ENCODE measurements at places on chromosomes 7 and 10. TPM values are rescaled to one million over a fixed set of nuclear protein-coding genes. Genes with fewer than 3 reads are reported as not detected.

TMEM178B gene
- 2.0 TPM for total RNA-seq

MMRN2 gene
- total RNA-seq = 49.0 TPM

ASZ1 gene
- total RNA-seq = not detected

GRCh38 chr7:139776486-139777132, 1.2 kb downstream of the HIPK2 start:
- DNase-seq = peak; percentile 14

GRCh38 chr7:114364151-114364550, 50.5 kb upstream of the FOXP2 start:
- no peak for DNase-seq

GRCh38 chr7:121873289-121874194, 581 bp downstream of the PTPRZ1 start:
- DNase-seq = no peak

GRCh38 chr7:96837593-96837992, 127.9 kb upstream of the SEM1 start:
- no peak for DNase-seq

DNA sequence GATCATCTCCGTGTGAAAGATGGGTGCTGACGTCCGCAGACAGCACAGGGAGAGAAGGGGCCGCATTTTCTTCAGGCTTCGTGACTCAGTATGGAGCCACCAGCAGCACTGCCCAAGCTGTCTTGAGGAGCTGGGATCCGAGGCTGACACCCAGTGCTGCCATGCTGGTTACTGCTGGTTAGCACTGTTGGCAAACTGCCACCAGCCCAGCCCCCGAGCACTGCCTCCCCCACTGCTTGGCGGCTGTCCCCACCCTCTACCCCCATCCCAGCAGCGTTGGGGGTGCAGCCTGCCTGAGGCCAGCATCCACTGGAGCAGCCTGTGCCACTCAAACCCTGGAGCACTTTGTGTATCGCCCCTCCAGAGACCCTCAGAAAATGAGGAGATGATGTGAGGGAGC, 35.8 kb upstream of the EN2 start:
- DNase-seq = no peak

DNA sequence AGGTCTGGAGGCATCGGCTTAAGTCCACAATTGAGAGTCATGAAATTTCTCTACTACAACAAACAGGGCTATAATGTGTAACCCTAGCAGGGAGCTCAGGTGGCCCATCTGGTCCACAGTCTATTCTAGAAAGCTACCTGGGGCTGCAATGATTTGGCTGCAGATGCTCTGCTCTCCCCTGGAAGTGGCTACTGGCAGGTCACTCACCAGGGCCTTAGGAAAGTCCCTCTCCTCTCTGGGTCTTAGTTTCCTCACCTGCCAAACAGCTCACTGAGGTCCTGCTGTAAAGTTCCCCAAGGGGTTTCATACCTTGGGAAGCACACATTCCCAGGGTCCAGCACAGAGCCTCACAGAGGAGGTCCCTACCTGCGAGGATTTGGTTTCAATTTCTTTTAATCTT, 2.5 kb downstream of the IGFBP3 start:
- DNase-seq = no peak

- DNase-seq = no peak
These were observed 178.9 kb downstream of the ADK start for GRCh38 chr10:74329873-74330272.

DNA sequence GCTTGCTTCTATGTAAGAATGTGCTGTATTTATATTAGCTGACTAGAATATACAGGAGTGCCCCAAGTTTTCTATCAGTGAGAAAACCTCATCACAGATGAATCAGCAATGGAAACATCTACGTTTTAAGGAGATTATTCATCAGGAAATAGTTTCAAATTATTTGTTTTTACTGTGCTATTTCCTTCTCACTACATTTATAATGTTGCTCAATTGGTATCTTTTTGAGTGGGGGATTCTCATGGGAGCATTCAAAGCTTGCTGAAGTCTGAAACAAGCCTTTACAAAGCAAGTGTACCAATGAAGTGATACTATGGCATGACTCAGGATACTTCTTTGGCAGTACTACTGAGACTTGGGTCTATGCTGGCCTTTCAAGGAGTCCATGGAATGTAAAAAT, 191.1 kb upstream of the SLC26A5 start:
- no peak for DNase-seq

DNA sequence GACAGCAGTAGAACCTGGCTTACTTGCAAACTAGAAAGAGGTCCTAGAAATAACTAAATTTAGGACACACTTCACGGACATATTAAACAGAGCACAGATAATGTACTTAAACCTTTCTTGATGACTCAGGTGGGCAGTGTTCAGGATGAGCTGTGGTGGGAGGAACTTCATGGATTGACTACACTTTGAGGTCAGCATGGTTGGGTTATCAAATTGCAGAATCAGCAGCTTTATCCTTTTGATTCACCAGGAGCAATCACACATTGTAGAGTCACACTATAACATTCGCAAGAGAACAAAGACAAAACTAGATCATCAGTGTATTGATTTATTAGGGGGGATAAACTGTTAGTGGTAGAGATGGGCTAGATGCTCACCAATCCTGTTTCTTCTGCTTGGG, 38.6 kb upstream of the AGK start:
- DNase-seq = no peak

DNA sequence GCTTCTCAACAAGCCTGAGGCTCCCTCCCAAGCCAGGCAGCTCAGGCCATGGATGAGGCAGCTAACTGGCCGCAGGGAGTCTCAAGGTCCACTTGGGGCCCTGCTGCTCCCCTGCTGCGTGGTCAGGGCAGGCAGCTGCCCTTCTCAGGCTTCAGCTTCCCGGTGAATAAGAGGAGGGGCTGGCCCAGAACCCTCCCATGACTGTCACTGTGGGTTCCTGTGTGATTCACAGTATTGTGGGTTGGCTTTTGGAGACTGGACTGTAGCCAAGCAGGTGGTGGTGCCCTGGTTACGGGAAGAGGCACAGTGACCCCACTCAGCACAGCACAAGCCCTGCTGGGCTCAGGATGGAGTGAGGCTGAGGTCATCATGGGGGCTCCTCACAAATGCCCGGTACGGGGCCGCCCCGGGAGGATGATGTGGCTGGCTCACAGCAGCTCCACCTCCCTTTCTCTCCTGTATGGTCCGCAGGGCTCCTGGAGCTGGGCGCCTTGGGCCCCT, 189.8 kb downstream of the HECW1 start:
- DNase-seq = no peak

GRCh38 chr10:79938728-79939406, 10.0 kb downstream of the SFTPD start:
- DNase-seq = no peak

DNA sequence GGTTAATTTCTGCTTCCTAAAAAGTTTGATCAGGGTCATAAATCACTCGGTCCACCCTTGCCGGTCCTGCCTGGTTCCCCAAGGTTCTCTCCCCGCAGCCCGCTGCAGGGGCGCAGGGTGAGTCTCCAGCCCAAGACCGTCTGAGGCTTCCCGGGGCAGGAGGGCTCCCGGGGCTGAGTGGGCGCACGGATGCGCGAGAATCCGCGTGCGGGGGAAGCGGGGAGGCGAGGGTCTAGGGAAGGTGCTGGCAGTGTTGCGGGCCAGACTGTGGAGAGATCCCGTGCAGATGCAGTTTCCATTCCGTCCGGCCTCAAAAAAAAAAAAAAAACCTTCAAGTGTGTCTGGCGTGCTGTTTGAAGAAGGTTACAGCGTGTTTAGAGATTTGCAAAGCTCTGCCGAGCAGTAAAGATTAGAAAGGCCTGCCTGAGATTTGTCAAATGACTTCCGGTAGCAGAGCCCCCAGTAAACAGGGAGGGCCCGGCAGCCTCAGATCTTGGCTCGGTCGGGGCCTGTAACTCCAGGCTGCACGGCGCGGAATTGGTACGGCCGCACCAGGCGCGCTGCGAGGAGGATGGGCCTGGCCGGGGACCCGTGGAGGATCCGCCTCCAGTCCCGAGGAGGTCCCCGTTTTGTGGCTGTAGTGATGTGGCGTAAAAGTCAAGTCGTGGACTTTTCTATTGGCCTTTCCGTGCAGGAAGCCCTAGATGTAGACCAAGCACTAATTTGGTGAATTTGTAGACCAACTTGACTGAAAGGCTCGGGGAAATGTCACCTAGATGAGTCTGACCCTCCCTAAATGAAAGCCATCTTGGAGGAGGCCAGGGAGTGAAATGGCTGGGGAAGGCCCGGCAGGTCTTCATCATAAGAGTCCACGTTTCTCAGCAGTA, 293.2 kb upstream of the NFE2L3 start:
- no peak for DNase-seq

DNA sequence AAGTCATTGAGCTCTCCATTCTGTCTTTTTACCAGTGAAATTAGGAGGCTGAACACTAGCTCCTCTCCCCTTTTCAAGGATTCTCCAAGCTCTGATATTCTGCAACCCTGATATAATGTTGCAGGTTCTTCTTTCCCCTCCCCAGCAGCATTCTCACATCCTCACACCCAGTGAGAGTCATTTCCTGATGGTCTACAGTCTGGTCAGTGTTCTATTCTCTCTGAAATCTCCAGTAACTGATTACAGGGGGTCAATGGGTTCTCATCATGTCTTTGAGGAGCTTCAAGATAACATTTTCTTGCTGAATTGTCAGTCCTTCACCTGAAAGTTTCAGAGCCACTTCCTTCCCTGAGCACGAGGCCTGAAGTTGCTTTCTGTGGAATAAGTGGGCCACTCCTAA, 299.4 kb downstream of the PTEN start:
- DNase-seq = no peak

DNA sequence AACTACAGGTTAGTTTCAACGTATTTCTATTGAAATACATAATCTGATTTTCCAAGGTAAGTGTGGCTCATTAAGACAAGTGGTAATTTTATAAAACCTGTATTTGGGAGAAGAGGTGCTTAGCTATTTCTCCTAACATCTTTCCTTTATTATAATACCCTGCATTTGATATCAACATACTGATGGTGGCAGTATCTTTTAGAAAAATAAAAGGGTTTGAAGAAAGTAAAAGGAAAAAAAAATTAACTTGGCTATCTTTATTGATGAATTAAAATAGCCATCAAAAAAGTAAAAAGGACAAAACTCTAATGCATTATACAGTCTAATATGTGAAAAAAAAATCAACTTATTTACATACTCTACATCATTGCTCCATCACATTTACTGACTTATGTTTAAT, 68.0 kb downstream of the NRBF2 start:
- no peak for DNase-seq
